ENCODE measurements at places on chromosomes 3 and 15.

DNA sequence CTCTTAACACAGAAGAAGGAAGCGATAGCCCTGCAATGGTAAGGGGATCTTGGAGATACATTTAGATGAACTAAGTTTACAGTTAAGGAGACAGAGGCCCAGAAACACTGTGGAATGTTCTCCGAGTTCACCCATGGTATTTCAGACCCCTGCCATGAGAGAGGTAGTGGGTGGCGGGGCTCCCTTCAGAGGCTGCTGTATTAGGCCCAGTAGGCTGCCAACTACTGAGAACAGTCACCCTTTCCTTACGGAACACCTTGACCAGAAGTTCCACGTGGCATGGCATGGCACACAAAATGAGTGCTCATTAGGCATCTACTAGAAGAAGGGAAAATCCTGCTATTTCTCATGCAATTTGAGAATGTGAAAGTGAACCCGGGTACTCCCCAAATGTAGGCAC is 195.4 kb downstream of the TNIK start:
- H3K36me3 ChIP-seq, result peaks cover 10% of the 10 kb centered on the region
- peaks cover 71% of the 10 kb centered on the region for H3K4me1 ChIP-seq
- no peak for DNase-seq
- no peak overlapping the region for H3K4me3 ChIP-seq

DNA sequence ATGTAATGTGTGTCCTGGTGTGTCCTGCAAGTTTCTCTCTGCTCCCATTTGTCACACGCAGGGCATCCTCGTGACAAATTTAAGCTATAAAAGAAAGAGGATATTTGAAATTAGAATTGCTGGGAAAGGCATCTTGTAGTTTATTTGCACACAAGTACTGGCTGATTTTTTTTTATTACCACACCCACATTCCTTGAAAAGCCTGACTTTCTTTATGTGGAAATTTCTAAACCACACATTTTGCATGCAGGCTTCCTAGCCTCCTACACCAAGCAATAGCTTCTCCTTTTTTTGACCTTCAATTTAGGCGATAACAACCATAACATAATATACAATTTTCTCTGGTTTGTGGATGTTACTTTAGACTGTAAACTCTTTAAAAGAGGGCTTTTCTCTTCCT is 126.1 kb downstream of the SERPINI1 start:
- no peak overlapping the region for H3K27ac ChIP-seq
- no peak for DNase-seq
- no peaks in the 10 kb centered on the region for H3K4me1 ChIP-seq
- H3K27me3 ChIP-seq, result peaks cover 3% of the 10 kb centered on the region

DNA sequence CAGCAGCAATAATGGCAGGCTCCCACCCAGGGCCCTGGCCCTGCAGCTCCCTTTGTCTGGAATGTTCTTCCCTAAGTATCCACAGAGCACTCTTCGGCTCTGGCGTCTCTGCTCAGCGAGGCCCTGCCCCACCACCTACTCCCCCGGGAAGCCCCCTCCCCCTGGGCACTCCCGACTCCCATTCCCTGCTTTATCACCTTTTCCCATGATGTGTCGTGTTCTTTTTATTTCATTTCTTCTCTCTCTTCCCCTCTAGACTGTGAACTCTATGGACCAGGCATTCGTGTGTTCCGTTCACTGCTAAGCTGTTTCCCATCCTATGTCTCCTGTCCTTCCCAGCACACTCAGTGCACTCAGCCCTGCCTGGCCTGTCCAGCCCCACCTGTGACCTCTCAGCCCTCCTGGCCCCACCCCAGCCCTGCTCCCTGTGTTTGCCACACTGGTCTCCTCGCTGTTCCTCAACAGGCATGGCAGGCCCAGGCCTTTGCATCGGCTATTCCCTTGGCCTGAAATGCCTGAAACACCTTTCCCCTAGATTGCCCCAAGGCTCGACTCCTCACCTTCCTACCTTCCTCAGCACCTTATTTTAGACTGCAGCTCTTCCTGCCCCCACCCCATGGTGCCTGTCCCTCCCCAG is 107.4 kb downstream of the TPRA1 start:
- H3K4me1 ChIP-seq, result peaks cover 39% of the 10 kb centered on the region
- no peak overlapping the region for H3K27ac ChIP-seq
- no peak overlapping the region for H3K4me3 ChIP-seq
- DNase-seq, result peak; percentile 38

DNA sequence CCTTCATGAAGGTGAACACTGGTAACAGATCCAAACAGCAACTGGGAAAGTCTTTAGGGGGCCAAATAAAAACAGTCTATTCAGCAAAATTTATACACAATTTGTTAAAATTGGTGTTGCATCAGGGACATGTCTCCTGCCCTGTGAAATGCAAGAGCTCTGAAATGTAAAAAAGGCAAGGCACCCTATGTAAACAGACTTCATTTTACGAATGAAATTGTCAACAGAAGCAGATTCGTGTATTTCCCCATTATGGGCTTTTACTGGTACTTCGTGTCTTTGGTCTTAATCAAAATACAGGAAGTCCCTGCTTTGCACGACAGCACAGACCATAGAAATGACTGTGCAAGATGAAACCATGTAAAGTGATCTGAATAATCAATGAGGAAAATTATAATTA is 127.3 kb upstream of the THBS1 start:
- peaks cover 29% of the 10 kb centered on the region for H3K27me3 ChIP-seq
- H3K27ac ChIP-seq, result no peak overlapping the region
- H3K36me3 ChIP-seq, result no peaks in the 10 kb centered on the region
- peaks cover 8% of the 10 kb centered on the region for H3K4me1 ChIP-seq
